Astrocyte of the cerebellum (primary cell): ENCODE measurements at places on chromosomes 1 and 21.

GRCh38 chr21:34552360-34553098, 40.5 kb upstream of the KCNE1 start:
- no peak for DNase-seq

DNA sequence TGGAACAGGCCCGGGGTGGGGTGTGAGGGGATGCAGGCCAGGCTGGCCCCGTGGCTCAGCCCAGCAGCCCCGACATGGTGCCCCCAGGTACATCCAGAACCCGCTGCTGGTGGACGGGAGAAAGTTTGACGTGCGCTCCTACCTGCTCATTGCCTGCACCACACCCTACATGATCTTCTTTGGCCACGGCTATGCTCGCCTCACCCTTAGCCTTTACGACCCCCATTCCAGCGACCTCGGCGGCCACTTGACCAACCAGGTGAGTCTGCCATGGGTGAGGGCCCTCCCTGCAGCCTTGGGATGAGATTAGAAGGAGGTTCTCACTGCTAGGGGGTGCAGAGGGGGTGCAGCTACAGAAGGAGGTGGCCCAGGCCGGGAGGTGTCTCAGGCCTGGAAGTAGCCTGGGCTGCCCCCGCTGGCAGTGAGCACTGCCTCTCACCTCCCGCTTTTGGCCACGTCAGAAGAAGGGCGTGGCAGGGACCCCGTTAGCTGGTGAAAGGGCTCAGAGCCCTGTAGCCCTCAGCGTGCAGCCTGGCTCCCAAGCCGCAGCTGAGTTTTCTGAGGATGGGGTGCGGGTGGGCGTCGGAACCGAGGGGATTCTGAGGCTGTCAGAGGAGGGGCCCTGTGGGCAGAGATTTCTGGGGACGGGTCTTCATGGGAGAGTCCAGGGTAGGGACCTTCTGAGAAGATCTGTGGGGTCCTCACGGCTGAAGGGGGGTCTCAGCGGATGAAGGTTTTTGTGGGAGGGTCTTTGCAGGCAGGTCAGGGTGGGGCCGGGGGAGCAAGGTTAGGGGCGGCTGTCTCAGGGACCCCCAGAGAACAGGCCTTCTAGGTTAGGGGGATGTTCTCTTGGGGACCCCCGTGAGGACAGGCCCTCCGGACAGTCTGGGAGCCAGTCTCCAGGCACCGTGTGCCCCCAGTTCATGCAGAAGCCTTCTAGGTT, 10.4 kb downstream of the TTLL10 start:
- DNase-seq = no peak

DNA sequence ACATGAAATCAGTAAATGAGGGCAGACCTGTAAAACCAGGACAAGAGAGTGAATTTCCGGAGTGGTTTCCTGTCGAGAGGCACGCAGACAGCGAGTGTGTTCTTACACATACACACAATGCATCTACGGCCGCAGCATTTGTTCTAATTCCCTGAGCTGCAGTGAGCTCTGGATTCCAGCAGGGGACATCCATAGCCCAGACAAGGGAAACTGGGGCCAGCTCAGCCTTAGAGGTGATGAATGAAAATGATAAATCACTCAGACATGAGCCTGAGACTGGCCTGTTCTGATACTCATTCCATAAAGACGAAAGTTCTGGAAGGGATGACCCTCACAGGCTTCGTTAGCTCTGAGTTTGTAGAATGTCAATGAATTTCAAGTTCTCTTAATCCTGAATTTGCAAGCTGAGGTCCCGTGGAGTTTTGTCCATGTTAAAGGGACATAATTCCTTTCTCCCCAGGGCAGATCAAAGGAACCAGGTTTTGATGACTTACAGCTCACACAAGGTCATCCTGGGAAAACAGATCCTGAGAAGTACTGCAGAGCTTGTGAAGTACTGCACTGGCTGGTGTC, 207.9 kb upstream of the C1orf87 start:
- peak; percentile 55 for DNase-seq

DNA sequence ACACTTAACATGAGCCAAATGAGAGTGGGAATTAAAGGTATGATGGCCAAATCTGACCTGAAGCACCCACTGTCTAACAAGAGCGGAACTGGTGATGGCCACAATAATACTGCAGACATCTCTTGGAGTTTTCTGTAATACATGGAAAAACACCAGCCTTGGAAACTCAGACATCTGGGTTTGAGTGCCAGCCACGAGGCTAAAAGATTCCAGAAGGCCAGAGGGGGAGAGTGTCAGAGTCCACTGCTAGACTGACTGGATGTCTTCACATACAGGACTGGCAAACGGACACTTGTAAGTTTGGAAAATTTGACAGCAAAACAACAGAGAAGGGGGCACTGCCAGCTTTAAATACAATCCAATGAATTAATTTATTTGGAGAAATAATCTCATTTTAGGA, 175.1 kb downstream of the ADSS2 start:
- no peak for DNase-seq

DNA sequence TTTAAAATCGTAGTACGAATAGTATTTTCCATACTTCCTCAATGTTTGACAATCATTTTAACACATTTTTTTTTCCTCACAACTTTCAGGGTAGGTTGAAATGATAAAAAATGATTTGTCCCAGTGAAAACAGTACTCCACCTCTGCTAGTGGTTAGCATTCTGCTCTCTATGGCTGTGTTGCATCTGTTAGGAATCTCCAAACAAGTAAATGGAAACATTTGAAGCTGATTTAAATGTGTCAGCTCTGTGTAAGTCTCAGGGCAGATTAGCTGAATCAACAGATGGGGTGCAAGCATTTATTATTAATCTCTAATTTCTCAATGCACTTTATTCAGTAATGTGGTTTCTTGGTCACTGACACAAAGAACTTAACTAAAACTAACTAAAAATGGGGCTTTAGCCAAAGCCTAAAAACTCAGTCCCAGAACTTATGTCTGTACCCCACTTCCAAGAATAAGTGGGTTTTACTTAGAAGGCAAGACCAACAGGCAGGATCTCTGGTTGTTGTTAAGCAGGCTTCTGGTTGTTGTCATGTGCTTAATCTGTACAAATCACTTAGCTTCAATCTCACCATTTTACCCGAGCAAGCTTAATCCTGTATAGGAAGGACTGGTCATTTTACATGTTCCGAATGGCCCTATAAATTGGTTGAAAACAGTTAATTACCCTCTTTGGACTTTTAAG, 67.8 kb downstream of the PRRX1 start:
- no peak for DNase-seq

DNA sequence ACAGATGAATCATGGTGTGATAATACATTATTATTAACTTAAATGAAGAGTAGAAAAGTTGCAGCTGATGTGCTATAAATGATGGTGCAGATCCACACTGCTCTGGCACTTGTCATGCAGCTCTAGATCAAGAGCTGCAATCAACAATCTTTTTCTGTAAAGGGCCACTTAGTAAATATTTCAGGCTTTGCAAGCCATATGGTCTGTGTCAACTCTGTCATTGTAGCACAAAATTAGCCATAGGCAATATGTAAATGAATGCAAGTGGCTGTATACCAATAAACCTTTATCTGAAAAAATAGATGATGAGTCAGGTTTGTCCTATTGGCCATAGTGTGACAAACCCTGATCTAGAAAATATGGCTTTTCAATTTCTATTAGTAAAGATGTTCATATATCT, 66.6 kb downstream of the RGS18 start:
- no peak for DNase-seq

DNA sequence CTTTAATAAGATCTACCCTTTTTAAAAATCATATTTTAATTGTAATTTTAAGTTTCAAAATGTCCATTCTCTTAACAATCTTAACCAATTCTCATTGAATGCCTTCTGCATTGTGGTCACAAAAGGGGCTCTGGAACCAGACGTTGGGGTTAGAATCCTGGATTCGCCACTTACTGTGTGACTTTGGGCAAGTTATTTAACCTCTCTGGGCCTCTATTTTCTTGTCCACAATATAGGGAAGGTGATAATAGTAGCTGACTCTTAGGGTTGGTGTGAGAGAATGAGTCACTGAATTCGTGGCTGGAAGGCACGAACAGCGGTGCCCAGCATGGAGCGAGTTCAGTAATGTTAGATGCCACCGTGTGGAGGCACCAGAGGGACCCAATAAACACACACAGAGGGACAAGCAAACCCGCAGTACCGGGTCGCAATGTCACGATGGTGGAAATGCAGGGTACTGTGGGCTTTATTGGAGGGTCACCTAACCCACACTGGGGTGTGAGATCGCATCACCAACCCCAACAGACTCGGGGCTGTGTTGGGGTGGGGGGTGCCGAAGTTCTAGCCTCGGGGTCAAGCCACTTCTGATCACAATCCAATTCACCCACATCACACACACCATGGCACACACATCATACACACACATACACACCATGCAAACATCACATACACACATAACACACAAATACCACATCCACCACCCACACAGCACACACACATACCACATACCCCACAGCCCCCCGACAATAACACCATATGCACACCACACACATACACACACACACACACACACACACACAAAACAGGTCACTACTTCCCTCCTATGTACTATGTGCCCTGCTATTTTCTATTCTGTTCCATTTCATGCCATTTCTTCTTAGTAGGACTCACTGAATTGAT, 27.0 kb upstream of the IFNAR2 start:
- DNase-seq = no peak

DNA sequence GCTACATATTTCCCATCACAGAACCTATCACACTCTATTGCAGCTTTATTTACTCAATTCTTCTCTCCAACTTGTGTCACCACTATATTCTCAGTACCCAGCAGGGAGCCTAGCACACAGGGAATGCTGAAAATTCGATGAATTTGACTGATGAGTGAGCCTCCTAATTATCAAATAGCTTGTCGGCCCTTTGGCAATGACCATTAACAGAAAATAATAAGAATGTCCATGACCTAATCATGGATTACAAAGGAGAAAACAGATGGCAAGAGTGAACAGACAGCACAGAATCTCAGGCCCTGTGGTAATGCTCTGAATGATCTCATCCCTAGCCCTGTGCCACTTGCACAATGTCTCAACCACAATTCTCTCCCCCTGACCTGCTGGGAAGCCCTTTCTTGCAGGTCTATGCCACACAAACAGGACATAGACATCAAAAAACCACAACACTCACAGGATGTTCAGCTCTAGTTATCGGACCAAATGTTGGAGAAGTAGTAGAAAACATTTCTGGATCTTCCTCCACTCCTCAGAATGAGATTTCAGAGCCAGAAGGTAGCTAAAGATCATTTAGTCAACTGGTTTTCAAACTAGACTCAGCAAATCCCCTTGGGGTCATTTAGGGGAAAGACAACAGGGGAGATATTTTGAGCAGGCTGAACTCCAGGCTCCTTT, 68.4 kb downstream of the LUZP1 start:
- DNase-seq = peak; percentile 81

DNA sequence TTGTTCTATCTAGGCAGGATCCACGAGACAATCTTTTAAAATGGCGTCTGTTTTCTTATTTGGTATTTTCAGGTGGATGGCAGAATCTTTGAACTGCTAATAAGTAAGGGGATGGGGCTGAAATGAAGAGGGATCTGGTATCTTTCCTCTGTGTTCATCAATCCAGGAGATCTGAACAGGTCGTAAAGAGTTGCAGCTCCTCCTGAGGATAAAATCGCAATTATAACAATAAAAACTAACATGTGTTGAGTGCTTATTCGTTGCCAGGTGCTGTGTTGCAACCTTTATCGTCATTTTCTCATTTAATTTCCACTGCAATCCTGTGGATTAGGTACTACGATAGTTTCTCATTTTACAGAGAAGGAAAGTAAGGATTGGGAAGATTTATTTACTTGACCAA, 134.6 kb upstream of the DPYD start:
- no peak for DNase-seq

DNA sequence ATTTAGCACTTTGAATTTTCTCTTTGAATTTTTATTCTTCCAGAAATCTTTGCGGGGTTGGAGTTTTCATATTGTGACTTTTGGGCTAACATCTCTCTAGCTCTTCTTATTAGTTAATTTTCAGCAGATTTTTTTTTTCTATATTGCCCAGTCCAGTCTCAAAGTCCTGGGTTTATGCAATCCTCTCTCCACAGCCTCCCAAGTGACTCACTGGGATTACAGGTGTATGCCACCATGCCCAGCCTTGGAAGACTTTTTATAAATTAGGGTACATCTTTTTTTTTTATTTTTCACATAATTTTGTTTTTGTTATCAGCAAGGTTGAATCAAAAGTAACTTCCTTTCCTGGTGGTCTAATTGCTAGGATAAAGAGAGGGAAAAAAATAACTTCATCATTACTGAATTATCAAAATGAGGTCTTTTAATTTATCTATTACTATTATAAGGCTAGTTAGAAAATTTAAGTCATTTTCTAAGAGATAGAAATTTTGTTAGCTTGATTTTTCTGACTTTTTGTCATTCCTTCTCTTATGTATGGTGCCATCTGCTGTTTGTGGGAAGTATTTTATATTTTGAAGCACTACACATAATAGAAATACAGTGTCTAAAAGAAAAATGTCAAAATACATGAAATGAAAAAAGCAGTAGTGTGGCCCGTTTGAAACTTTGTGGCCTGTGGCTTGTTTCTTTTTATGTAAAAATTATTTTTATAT, 273.4 kb upstream of the CACYBP start:
- DNase-seq = peak; percentile 32

- no peak for DNase-seq
These were observed 221.1 kb upstream of the GREM2 start for GRCh38 chr1:240833075-240833474.

GRCh38 chr1:97245682-97246081, 524.1 kb downstream of the PTBP2 start:
- DNase-seq = no peak

DNA sequence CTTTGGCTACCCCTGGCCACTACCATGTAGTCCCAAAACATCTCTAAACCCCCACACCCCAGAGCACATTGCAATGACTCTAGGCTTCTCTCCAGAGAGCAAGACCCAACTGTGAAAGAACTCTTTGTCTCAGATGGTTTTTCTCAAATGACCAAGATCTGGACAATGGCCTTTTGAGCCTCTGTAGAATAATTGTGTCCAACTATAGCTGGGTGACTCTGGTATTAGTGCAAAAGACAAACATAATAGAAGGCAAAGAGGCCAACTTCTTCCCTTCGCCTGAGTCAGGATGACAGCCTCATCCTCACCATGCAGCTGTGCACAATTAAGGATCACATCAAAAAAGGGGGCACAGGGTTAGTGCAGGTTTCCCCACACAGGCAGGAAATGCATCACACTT, 139.6 kb downstream of the BRINP2 start:
- DNase-seq = no peak

- DNase-seq = no peak
These were observed 75.6 kb upstream of the DNAJC6 start for GRCh38 chr1:65233782-65234181.
